ENCODE measurements at places on chromosomes 3 and 15.

- no peak for DNase-seq
Observed at GRCh38 chr3:153330901-153331300, 168.9 kb downstream of the RAP2B start.

GRCh38 chr3:125431912-125432790, 57.0 kb upstream of the ZNF148 start:
- no peak for DNase-seq

- no peak for DNase-seq
Observed at GRCh38 chr3:37970802-37971201, 19.8 kb upstream of the VILL start.

GRCh38 chr3:171286580-171287249, 173.5 kb downstream of the TNIK start:
- DNase-seq: peak; percentile 58

- DNase-seq: peak; percentile 22
Observed at GRCh38 chr3:70621451-70621850, 309.0 kb upstream of the MDFIC2 start.

DNA sequence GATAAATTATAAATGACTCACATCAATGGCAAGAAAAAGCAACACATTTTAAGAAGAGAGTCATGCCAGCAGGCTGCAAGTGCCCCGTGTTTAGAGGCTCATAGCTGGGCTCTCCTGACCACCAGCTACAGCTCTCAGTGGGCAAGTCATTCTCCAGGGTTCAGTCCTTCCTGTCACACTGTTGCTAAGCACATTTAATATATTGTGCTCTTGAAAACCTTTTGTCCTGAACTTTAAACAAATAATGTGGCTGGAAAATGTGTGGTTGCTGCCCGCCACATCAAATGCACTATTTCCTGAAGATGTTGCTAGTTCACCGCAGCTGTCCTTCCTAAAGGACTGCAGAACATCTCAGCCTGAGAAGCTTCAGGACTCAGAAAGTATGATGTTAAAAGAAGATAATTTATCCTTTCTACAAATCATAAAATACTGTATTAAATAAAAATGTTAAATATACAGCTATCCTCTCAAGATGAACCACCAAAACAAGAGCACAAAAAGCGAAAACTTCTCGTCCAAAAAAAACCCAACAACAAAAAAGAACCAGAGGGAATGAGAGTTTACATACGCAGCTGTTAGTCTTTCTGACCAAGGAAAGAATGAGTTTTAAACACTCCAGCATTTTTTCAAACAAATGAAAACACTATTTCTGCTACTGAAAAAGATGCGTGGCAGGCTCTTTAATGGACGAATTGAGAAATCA, 951 bp downstream of the TARS3 start:
- DNase-seq: no peak

GRCh38 chr3:54358969-54359694, 236.8 kb downstream of the CACNA2D3 start:
- DNase-seq: no peak

GRCh38 chr3:38083871-38084333, 44.9 kb downstream of the DLEC1 start:
- DNase-seq: no peak

DNA sequence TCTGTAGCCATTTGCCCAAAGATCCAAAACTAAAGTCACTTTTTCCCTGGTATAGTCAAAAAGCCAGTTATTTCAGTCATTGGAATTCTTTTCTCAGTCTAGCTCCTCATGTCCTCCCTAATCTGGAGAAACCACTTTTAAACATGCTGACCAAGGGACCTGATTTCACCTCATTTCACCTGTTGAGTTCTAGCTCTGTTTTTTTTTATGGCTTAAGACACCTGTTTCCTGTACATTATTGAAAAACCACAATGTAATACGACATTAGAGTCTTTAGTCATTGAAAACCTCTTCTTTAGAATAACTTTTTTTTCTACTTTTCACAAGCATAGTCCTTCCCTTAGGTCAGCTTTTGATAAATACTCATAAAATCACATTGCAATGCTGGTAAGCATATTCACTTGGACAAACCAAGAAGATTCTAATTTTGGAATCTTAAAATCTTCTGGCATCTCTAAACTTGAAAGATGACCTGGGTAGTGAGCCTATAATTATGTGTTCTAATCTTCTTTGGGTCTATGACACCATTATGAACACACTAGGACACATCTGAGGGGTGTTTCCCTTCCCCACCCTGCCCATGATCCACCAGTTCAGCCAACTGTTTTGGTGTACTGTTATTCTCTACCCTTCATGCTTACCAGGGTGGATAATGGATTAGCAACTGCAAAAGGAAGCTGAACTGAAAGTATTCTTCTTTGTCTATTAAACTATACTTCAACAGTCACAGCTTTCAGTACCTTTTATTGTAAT, 103.5 kb upstream of the FXR1 start:
- no peak for DNase-seq

- no peak for DNase-seq
Observed at GRCh38 chr15:71888797-71889196, 78.4 kb downstream of the NR2E3 start.

GRCh38 chr3:98445949-98446406, 17.0 kb upstream of the OR5K1 start:
- DNase-seq: no peak

DNA sequence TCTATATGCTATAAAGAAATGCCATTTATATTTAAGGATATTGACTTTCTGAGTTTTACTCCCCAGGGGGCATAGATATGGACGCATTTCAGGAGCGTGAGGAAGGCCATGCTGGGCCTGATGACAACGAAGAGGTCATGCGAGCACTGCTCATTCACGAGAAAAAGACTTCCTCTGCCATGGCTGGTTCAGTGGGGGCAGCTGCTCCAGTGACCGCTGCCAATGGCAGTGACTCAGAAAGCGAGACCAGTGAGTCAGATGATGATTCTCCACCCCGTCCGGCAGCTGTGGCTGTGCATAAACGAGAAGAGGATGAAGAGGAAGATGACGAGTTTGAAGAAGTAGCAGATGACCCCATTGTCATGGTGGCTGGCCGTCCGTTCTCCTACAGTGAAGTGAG, 38.4 kb downstream of the GTF2E1 start:
- DNase-seq: peak; percentile 97

DNA sequence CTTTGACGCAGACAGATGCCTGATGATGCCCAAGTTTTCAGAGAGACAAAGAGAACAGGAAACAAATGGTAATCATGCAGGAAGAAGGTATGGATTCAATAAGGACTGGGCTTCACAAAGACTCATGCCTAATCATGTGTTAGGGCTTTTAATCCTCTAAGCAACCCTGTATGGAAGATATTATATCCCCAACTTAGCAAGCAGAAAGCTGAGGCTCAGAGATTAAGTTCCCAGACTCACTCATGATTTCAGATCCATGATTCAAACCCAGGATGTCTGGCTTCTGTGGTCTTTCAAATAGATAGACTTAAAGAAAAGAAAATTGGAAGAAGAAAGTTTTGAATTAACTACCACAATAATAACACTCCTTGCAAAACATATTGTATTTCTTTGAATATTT, 4.1 kb upstream of the CLASP2 start:
- no peak for DNase-seq

- no peak for DNase-seq
Observed at GRCh38 chr15:78681281-78682003, 40.4 kb upstream of the CHRNB4 start.

DNA sequence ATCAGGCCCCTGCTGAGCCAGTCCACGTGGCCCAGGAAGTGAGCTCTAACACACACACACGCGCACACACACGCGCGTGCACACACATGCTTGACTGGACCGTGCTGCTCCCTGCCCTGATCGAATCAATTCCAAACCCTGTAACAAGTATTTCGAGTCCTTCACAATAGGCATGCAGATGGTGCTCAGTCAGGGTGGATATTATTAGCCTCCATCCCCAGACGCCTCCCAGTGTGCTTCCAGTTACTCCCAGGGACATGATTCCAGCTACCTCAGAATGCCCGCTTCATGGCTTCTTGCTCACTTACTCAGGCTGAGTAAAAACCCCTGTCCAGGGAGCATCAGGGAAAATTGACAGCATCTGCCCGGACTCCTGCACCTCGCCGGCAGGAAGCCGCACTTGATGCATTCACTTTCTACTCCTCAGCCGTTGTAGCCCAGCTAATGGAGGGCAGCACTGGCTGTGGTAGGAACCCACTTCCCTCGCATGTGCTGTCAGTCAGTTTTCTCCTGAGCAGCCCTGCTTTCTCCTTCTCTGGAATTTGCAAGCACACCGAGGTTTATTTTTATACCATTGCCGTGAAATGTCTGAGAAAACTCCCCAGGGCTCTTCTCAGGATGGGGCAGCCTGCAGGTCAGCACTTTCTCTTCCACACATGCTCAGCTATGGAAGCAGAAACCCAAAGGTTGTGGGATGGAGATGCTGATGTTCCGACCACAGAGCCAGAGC, 126.1 kb upstream of the ABHD17C start:
- DNase-seq: no peak

- peak; percentile 71 for DNase-seq
Observed at GRCh38 chr15:25793354-25794050, 69.6 kb downstream of the ATP10A start.

DNA sequence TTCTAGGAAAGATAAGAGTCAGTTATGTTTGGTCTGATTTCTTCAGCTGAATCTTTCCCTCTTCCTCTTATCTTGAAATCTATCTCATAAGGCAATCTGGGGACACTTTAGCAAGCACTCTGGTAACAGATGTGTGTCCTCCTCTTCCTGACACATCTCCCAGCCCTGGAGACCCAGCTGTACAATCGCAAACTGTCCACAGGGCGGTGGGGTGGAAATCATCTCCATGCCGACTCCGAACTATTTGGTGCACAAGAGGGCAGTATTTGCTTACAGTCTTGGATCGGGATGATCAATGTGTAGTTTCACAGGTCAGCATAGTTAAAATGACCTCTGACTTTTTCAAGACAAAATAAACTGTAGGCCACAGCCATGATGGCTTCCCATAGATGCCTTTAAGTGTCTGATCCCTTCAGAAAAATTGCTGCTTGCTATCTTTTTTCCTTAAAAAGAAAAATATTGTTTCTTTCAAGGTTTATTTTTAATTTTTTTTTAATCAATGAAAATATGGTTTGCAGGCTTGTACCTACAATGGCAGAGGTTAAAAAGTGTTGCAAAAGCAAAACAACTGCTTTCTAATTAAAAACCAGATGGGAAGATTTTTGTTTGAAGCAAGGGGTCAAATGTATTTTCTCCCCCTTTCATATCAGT, 17.7 kb downstream of the EEFSEC start:
- DNase-seq: peak; percentile 70

GRCh38 chr3:117842086-117842485, 1132.5 kb downstream of the TUSC7 start:
- no peak for DNase-seq

DNA sequence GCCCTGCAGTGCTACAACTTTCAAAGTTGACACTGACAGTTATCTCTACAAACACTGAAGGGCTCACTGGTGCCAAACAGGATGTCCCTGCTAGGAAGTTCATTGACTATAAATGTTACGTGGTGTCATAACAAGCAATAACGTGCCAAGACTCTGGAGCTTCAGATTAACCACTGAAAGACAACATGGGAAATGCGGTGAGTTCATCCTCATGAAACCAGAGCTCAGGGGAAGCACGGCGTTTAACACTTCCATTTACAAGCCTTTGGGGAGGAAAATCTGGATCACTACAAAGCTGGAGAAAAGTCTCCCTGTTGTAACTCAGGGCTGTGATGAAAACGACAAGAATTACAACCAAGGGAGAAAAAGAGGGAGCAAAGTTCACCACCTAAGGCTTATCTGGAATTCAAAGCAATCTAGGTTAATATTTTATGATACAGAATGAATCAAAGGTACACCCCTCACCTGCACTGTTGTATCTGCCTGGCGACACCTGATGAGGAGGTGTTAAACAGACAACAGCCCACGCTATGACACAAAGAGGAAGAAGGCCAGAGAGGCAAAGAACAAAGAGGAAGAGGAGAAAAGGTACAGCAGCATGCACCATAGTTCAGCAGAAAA, 27.0 kb downstream of the SHQ1 start:
- DNase-seq: peak; percentile 19

GRCh38 chr3:46228260-46229242, 13.7 kb upstream of the CCR3 start:
- DNase-seq: peak; percentile 66

- no peak for DNase-seq
Observed at GRCh38 chr15:78574944-78575343, 9.6 kb downstream of the CHRNA5 start.

GRCh38 chr15:39556461-39556860, 24.4 kb upstream of the THBS1 start:
- no peak for DNase-seq

DNA sequence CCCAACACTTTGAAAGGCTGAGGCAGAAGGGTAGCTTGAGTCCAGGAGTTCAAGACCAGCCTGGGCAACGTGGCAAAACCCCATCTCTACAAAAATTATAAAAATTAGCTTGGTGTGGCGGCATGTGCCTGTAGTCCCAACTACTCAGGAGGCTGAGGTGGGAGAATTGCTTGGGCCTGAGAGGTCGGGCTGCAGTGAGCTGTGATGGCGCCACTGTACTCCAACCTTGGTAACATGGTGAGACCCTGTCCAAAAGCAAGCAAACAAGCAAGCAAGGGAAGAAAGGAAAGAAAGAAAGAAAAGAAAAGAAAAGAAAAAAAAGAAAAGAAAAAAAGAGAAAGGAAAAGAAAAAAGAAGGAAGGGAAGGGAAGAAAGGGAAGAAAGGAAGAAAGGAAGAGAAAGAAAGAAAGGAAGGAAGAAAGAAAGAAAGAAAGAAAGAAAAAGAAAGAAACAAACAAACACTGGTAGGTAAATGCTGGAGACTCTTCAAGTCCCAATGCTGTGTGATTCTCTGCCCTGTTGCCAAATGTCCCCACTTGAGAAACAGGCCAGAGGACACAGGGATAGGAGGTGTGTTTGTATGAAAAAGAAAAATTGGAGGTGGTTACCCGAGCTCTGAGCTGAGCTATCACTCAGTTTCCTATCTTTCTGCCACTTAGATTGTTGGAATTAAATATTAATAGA, 121.1 kb downstream of the RAB11A start:
- DNase-seq: no peak

GRCh38 chr3:24595796-24596195, 101.1 kb upstream of the THRB start:
- no peak for DNase-seq

DNA sequence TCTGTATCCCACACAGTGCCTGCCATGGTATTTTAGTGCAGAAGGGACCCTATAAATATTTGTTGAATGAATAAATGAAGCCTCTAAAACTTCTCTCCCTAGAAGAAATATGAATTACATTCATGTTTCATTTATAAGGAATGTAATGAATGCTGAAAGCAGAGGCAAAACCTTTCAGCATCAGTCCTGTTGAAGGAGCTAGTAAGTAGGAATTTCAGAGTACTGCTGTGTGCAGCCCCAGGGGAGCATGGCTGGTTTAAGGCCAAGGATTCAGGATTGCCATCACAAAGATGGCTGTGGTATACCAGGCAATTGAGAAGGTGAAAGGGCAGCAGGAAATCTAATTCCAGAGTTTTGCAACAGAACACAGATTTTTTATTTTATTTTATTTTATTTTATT, 1131.4 kb downstream of the IGSF11 start:
- DNase-seq: no peak

DNA sequence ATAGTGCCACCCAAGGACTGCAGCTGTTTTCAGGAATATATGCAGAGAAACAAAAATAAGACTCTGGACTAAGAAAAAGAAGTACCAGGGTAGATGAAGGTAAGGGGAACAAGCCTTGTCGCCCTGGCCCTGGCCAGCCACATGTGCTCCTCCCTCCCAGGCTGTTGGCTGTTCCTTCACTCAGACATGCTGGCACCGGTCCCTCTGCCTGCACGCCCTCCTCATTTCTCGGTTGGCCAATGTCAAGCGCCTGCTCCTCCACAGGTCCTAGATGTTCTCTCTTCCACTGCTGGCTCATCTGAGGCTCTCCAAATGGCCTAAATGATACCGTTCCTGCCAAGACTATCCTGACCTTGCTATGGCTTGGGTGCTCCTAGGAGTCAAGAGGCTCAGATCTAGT, 288.4 kb upstream of the LYSMD4 start:
- no peak for DNase-seq
